Panc1 (cell line): ENCODE measurements at places on chromosomes 2 and 18. TPM values are rescaled to one million over a fixed set of nuclear protein-coding genes. Genes with fewer than 3 reads are reported as not detected.

Gene CNTNAP5
- not detected for total RNA-seq

Gene DLGAP1
- 1.8 TPM for total RNA-seq

Gene ACOXL
- total RNA-seq, result 4.9 TPM

Gene MZT2B
- 305 TPM for total RNA-seq

- no peaks in the 10 kb centered on the region for H3K4me1 ChIP-seq
- H3K27me3 ChIP-seq, result no peaks in the 10 kb centered on the region
- H3K36me3 ChIP-seq, result no peaks in the 10 kb centered on the region
- no peak overlapping the region for H3K4me3 ChIP-seq
- no peak overlapping the region for H3K27ac ChIP-seq
Measured at GRCh38 chr2:233821709-233822100, 32.6 kb downstream of the HJURP start.

DNA sequence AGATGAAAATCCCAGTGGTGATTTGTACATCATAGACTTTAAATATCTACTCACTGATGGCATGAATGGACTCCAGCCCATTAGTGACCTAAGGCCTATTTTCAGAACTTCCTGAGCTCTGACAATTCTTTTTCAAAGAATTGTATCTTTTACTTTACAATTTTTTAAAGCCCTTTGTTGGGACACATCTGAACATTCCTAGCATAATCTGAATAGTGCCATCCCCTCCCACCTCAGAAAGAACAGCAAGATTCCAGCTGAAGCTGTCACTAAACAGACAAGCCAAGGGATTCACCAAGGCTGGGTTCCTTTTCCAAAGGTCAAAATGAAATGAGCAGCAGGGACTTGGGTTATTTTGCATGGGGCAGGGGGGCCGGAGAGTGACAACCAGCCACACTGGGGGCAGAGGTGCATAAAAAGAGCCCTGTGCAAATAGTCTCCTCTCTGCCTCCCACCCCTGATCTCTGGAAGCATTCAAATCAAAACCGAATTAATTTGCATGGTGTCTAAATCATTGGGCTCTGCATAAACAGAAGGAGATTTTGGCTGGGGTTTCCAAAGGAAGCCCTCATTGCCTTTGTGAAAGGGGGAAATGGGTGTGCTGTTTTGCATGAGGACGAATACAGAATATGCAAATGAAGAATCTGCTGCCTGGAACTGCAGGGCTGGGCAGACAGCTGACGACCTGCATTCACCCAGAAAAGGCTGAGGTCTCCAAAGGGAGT lies 17.2 kb downstream of the EPHA4 start:
- H3K4me1 ChIP-seq, result no peaks in the 10 kb centered on the region; the same call in 1 of the 2 replicates
- no peaks in the 10 kb centered on the region for H3K27me3 ChIP-seq
- no peak for DNase-seq

- no peaks in the 10 kb centered on the region for H3K27me3 ChIP-seq
- H3K4me3 ChIP-seq, result no peak overlapping the region
- peak; percentile 12 for DNase-seq
Measured at GRCh38 chr2:193963472-193964119, 1693.4 kb upstream of the SLC39A10 start.

- no peak overlapping the region for H3K27ac ChIP-seq
- no peak for DNase-seq
- no peaks in the 10 kb centered on the region for H3K27me3 ChIP-seq
- H3K4me1 ChIP-seq, result no peaks in the 10 kb centered on the region
- H3K4me3 ChIP-seq, result no peak overlapping the region
Measured at GRCh38 chr18:59646228-59646962, 50.8 kb downstream of the CCBE1 start.

DNA sequence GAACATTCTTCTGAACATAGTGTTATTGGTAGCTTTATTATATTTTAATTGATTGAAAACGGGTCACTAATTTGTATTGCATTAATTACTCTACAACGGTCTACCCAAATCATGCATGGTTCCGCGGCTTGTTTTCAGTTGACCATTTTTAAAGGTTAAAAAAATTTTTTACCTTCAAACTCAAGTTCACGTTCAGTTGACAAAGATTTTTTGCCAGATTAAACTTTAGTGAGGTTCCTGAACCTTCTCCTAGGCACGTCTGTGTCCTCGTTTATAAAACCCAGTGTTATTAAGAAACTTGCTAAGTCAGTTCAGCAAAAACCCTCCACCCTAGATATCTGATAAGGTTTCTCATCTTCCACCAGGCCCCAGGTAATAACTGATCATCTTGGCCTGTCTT lies 331.2 kb downstream of the ALK start:
- H3K36me3 ChIP-seq, result no peaks in the 10 kb centered on the region
- H3K27me3 ChIP-seq, result peaks cover 2% of the 10 kb centered on the region; the same call in 1 of the 2 replicates
- DNase-seq, result no peak
- no peak overlapping the region for H3K27ac ChIP-seq
